ENCODE measurements at places on chromosomes 13 and 19.
A peak's percentile ranks its signal among the peaks of the same experiment; 100 is the strongest.

DNA sequence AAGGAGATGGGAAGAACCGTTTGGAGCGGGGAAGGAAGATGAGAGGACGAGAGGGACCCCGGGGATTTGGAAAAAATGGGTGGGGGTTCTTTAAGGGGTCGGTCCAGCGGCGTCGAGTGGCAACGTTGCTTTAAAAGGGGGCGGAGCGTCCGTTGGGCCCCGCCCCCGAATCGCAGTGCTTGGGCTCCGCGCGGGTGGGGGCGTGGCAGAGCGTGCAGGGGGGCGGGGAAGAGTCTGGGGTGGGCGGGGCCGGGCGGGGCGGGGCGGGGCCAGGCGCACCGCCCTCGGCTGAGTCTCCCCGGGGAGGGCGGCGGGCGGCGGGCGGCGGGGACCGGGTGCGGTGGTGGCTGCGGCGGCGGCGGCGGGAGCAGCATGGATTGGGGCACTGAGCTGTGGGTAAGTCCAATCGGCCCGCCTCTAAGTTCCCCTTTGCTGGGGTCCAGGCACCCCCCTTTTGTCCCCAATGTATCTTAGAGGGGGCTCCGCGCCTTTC is at the start of gene TRIP10:
TRIP10 (plus strand) TSS at position 291 of the 493 bp plus-strand sequence; CDS start at position 373, 82 bp downstream.
- peak; percentile 88 for DNase-seq

DNA sequence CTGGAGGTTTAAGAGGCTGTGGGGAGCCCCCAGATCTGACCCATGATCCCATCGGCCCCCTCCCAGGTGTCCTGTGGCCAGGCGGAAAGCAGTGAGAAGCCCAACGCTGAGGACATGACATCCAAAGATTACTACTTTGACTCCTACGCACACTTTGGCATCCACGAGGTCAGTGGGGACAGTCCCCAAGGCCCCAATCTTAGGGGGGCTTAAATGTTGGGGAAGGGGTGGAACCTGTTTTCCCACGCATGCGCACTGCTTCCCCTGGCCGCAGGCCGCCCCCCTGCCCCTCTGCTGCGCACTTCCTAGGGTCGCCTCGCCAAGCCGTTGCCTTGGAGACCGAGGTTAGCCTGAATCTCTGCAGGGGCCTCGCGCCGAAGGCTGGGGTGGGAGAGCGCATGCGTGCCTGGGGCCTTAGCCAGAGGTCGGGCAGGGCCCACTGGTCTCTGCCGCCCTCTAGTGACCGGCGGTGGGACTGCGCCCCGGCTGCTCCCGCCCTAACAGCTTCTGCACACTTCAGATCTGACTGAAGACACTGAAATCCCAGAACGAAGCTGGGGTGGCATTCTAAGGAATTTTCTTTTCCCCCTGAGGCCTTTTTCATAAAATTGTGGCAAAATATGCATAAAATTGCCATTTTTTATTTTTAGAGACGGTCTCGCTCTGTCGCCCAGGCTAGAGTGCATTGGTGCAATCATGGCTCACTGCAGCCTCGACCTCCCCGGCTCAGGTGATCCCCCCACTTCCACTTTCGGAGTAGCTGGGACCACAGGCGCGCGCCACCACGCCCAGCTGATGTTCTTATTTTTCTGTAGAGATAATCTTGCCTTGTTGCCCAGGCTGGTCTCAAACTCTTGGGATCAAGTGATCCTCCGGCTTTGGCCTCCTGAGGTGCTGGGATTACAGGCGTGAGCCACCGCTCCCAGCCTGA is 3.6 kb downstream of the PRMT1 start:
- DNase-seq: peak; percentile 83

- DNase-seq: peak; percentile 95
Observed at GRCh38 chr13:84645196-84646012, 763.1 kb upstream of the SLITRK1 start.

DNA sequence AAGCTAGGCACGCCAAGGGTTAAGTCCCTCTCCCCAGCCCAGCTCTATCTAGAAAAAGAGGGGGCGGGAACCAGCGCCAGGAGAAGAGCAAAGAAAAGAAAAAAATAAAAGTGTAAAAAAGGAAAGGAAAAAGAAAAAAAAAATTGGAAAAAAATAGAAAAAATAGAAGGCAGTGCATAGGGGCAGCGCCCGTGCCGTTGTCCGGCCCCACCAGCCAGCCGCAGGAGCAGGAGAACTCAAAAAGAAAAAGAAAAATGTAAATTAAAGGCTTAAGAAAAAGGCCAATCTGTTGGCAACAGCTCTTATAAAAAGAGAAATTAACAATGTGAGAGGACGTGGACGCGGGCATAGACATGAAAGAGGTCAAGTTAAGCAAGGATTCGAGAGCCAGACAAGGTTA is 105.4 kb upstream of the ZNF98 start:
- DNase-seq: no peak

GRCh38 chr19:45682117-45682516 is 9.6 kb downstream of the SNRPD2 start:
- DNase-seq: no peak

- DNase-seq: no peak
Observed at GRCh38 chr19:38287604-38288003, 16.4 kb upstream of the C19orf33 start.

DNA sequence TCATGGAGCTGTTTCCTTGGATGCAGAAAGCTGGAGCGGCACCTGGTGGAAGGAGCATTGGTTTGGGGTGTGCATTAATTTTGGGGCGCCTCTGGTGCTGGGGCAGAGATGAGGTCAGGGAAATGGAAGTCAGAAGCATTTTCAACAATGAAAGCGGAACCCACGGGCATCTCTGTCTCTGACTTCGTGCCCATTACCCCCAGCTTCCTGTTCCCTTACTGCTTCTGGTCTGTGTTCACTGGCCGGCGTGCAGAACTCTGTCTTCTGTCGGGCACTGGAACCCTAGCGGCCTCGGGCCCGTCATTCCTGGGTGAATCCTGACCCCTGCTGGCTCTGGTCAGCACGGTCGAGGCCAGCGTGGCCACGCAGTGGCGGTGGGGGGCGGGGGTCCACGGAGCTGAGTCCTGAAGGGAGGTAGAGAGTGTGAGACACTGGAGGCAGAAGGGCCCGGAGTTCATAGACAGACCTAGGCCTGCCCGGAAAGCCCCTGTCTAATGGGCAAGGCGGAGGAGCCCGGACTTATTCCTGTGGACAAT is 7.9 kb upstream of the LINGO3 start:
- peak; percentile 61 for DNase-seq

GRCh38 chr19:19338082-19338481 is 17.5 kb downstream of the MAU2 start:
- DNase-seq: peak; percentile 6

DNA sequence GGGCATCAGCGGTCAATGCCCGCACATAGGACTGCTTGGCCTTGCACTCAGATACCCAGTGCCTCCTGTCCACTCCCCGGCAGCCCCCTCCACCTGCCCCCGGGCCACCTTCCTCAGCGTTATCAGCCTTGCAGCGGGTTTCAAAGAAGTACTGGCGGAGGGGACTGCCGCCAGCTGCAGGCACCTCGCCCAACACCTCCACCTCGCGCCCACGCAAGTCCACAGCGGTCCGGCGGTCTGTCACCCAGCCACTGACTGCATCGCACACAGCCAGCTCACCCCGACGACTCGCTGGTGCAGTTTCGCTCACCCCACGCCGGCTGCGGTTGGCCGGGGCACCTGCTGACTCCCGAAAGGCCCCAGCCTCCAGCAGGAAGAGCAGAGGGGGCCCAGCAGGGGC is 3.2 kb downstream of the NTF4 start:
- DNase-seq: no peak

- DNase-seq: peak; percentile 70
Observed at GRCh38 chr19:34269968-34270621, 15.7 kb downstream of the GARRE1 start.

- no peak for DNase-seq
Observed at GRCh38 chr19:27881213-27881612, 1331.7 kb downstream of the UQCRFS1 start.

- no peak for DNase-seq
Observed at GRCh38 chr13:33186861-33187291, 98.7 kb downstream of the STARD13 start.
